ENCODE measurements at places on chromosomes 4 and X.

GRCh38 chrX:39059866-39060265 is 258.6 kb downstream of the MID1IP1 start:
- DNase-seq, result no peak

DNA sequence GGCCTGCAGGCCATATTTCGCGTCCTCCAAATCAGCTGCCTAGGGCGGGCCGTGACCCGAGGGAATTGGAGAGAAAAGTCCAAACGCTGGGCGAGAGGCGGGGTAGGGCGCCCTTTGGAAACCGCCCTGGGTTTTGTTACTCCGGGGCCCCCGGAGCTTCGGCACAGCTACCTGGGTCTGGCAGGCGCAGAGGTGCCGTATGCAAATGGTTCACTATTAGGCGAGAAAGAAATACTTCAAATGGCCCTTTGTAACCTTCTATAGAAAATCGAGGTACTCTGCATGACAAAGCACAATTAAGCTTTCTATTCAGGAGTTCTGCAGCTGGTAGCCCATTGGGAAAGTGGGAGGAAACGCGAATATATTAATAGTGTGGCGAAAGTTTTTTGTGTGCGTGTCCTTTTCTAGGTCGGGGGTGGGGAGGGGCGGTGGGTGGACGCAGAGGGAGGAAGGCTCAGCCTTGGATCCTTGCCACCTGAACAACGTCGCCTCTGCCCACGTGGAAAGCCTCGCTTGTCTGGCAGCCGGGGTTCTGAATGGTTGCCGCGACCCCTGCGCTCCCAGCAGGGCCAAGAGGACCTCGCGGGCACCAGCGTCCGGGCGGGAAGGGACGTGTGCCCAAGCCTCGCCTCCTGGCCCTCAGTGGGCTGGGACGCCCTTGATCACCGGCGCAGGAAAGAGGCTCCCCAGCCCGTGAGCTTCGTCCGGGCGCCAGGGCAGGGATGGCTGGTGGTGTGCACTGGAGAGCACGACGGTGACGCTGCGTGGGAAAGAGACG is 9.5 kb downstream of the GSX2 start:
- DNase-seq, result no peak

GRCh38 chrX:9336456-9336855 is 128.4 kb upstream of the TBL1X start:
- no peak for DNase-seq

DNA sequence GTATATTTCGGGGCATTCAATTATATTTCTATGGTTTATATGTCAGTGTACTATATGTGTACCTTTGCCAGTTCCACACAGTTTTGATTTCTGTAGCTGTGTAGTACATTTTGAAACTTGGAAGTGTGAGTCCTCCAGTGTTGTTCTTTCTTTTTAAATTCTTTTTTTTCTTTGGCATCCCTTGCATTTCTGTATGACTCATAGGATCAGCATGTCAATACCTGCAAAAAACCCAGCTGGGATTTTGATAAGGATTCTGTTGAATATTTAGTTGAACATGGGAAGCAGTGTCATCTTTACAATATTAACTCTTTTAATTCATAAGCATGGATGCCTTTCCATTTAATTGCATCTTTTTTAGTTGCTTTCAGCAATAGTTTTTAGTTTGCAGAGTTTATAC is 100.0 kb downstream of the SH3BGRL start:
- DNase-seq, result no peak

GRCh38 chr4:162683659-162684370 is 482.9 kb downstream of the NAF1 start:
- DNase-seq, result no peak

DNA sequence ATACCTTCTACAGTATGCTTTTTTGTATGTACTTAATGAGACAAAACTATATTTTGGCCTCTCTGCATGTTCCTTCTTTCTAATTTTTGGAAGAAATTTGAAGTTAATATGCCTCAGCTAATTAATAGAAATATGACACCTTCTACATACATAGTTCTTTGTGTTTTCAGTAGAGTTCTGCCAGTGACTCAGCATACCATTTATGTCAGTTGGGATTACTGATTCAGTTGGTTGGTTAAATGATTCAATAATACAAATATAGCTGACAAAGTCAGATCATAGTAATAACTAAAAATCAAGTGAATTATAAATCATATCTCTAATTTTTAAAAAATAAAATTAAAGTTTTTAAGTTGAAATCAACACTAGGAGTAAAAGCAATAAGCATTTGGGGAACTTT is 16.8 kb downstream of the BTC start:
- DNase-seq, result no peak

DNA sequence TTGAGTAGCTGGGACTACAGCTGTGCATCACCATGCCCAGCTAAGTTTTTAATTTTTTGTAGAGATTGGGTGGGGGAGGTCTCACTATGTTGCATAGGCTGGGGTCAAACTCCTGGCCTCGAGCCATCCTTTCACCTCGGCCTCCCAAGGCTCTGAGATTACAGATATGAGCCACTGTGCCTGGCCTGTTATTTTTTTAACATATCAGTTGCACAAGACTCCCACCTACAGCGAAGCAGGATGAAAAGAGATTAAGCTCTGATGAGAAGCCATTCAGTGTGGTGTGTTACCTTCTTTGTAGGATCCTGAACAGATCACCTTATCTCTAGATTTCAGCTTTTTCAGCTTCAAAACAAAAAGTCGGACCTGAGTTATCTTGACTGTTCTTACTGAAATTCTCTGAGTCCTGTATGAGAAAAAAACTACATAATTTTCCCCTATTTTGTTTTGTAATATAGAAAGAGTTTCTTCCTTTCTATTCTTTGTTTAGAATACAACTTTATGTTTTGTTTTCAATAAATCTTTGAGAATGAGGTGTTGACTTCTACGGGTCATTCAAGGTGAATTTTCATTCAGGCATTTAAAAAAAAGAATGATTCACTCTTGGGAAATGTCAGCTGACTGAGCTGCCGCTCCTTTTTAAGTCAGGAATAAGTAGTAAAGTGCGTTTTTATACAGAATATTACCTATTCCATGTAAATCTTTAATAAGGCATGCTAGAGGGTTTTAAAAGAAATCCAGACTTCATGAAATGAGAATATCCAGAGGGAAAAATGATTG is 134.6 kb downstream of the ARSF start:
- no peak for DNase-seq

- no peak for DNase-seq
These were observed 374.7 kb downstream of the ANKRD50 start for GRCh38 chr4:124337874-124338273.

DNA sequence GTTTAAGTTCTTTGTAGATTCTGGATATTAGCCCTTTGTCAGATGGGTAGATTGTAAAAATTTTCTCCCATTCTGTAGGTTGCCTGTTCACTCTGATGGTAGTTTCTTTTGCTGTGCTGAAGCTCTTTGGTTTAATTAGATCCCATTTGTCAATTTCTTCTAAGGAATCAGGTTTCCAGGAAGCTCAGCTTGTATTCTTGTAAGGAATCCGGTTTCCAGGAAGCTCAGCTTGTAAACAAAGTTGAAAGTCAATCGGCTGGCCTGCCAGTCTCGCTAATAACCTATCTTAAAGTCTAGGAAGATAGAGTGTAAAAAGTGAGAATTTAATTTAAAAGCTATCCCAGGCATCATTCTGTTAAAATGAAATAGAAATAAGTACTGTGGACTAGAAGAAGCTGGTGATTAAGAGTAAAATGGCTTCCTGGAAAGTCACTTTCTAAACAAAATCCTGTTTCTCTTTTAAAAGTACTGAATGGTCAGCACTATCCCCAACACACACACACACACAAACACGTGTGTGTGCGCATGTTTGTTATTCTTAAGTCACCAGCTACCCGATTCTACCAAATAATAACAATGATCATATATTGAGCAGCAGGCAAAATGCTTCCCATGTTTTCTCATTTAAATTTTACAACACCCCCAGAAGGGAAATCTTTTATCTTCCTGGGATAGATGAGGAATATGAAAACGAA is 171.7 kb downstream of the PAPSS1 start:
- DNase-seq, result no peak

DNA sequence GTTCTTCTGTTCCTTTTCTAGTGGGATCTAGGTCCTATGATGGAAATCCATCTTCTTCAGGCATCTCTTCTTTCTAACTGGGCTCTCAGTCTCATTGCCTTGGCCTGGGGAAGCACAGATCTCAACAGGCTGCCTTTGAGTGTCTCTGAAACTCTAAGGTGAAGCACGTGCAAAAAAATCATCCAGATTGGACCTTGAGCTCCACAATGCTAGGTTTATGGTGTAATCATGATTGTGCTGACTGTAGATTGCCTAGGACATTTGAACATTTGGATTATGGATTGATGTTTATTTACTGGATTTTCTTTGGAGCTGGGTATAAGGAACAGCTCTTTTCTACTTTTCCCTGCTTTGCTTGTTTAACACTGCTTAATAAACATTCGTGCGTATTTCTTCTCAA is 191.5 kb upstream of the NR3C2 start:
- DNase-seq, result no peak

DNA sequence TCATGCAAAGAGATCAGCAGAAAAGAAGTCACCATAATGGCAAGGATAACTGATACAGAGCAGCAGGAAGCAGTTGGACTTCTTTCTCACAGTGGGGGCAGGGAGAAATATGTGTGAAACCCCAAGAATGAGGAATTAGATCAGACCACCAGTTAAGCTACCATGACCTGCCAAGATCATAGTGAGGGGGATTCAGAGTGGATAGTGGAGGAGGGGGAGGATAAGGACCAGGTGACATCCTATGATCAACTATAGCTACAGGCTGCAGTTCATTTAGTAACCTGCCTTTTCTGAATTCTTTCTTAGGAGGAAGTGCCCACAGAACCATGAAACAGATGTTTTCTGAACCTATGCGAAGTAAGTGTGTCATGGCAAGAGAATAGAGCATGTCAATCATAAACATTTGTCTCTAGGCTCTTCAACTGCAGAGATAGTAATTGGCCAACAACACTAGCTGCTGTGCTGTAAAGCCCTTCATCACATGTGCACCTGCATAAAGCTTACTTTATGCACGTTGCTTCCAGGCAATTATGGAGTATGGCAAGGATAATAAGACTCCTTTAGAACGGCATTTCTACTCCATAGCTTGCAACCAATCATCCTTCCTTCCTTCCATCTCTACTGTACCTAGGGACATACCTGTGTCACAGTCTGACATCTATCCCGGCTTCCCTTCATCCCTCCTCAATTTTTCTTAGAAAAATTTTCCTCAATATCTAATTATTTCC is 329.7 kb downstream of the EPHA5 start:
- DNase-seq, result no peak

DNA sequence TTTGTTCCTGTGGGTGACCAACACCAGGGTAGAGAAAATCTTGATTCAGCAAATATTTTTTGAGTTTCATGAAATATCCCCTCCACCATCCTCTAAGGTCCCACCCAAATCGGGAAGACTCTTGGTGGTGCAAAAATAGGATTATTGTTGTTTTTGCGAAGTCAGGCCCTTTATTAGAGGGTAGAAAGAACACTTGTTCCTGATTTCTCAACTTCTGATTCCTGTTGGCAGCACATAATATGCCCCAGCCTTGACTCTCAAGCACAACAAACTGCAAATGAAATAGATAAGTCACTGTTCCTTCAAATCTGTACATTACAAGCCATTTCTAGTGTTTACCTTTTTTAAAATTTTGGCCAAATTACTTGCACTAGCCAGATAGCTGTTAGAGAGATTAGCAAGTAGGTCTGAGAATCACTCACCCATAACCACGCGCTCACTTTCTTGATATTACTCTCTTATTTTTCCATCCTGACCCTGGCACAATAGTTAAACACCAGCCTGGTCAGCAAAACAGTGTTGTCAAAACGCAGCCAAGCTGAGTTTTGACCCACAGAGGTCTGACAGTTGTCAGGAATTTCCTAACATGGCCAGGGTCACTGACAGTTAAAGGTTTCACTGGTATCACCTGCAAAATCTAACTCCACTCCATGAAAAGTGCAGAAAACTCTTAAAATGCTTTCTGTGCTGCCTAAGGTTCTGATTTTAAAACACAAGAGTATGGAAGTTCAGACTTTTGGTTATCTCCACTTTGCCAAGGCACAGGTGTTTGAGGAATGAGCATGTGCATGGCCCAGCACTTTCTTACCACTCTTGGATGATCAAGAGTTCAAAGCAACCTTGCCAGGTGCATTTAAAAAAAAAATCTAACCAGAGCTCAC is 69.8 kb downstream of the RBM47 start:
- no peak for DNase-seq

GRCh38 chr4:38868059-38868960 is 704 bp downstream of the FAM114A1 start:
- DNase-seq, result no peak

GRCh38 chr4:101304916-101305315 is 42.4 kb downstream of the PPP3CA start:
- DNase-seq, result no peak

- DNase-seq, result no peak
These were observed 85.4 kb downstream of the RPS3A start for GRCh38 chr4:151184523-151185458.

GRCh38 chr4:94802091-94802490 is 44.3 kb downstream of the BMPR1B start:
- DNase-seq, result no peak

- no peak for DNase-seq
These were observed 13.6 kb upstream of the MAGED4B start for GRCh38 chrX:52082578-52082977.

GRCh38 chr4:73608689-73609594 is 11.3 kb downstream of the RASSF6 start:
- no peak for DNase-seq

GRCh38 chrX:139290310-139290709 is 240.2 kb upstream of the F9 start:
- DNase-seq, result no peak

GRCh38 chrX:13855689-13856450 is 39.0 kb upstream of the GPM6B start:
- no peak for DNase-seq

DNA sequence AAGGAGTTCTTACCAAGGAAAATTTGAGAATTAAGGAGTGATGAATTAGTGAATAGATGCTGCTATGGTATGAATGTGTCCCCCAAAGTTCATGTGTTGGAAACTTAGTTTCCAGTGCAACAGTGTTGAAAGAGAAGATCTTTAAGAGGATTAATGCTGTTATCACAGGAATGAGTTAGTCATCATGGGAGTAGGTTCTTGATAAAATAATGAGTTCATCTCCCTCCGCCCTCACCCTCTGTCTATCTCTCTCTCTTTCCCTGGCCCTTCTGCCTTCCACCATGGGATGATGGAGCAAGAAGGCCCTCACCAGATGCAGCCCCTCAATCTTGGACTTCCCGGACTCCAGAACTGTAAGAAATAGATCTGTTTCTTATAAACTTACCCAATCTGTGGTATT is 38.3 kb upstream of the KLHL8 start:
- no peak for DNase-seq

Measured in CD4-positive, alpha-beta T cell treated with Interleukin-1 beta for 1 hour (primary cell).